H1 (cell line): ENCODE measurements at places on chromosomes 11 and 22. TPM values are rescaled to one million over a fixed set of nuclear protein-coding genes. Genes with fewer than 3 reads are reported as not detected.

- peaks cover 23% of the 10 kb centered on the region for H3K36me3 ChIP-seq
- peak within 1 kb of the TSS; percentile 93 for H3K4me3 ChIP-seq
- DNase-seq: no peak
- no peaks in the 10 kb centered on the region for H3K27me3 ChIP-seq
Observed at GRCh38 chr11:106077609-106078455, at the start of gene AASDHPPT. Gene AASDHPPT (plus strand): TSS chr11:106077662. CDS start chr11:106077711, 49 bp downstream.

GRCh38 chr11:76369406-76369805, 11.5 kb downstream of the THAP12 start:
- H3K4me1 ChIP-seq: no peaks in the 10 kb centered on the region
- H3K27me3 ChIP-seq: no peaks in the 10 kb centered on the region
- H3K27ac ChIP-seq: no peak overlapping the region
- no peak for DNase-seq
- H3K4me3 ChIP-seq: no peak overlapping the region

- H3K36me3 ChIP-seq: no peaks in the 10 kb centered on the region
- H3K4me1 ChIP-seq: peaks cover 20% of the 10 kb centered on the region
- peaks cover 11% of the 10 kb centered on the region; the same call in 1 of the 2 replicates for H3K27me3 ChIP-seq
- H3K27ac ChIP-seq: no peak overlapping the region
- DNase-seq: no peak
Observed at GRCh38 chr22:42336527-42337227, 66.2 kb upstream of the TCF20 start.

GRCh38 chr11:11401960-11402535, 49.0 kb upstream of the CSNK2A3 start:
- DNase-seq: no peak
- H3K36me3 ChIP-seq: no peaks in the 10 kb centered on the region
- no peak overlapping the region for H3K4me3 ChIP-seq
- H3K27ac ChIP-seq: no peak overlapping the region
- H3K4me1 ChIP-seq: peaks cover 5% of the 10 kb centered on the region; the same call in 1 of the 2 replicates

DNA sequence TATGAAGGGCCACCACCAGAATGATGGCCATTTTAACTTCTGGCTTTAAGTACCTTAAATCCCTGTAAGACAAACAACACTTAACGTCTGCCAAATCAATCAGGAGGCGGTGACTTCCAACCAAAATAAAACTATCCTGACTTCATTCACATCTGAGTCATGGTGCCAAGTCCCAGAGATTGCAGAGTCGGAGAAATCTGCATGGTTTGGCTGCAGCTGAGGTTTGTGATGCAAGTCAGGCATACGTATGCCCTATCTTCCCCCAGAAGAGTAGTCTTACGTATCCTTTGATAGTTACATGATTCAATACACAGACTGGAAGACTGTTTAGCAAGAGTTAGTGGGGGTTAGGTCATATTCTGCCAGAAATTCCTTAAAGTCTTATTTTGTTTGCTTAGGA, 1.7 kb upstream of the GAB2 start:
- H3K27me3 ChIP-seq: peaks cover 13% of the 10 kb centered on the region
- H3K4me3 ChIP-seq: no peak overlapping the region
- H3K4me1 ChIP-seq: peaks cover 3% of the 10 kb centered on the region
- no peak overlapping the region for H3K27ac ChIP-seq
- no peak for DNase-seq
- no peaks in the 10 kb centered on the region for H3K36me3 ChIP-seq

Gene CD82
- total RNA-seq: 7.9 and 8.6 TPM in 2 replicates

- H3K4me3 ChIP-seq: no peak overlapping the region
- no peaks in the 10 kb centered on the region for H3K4me1 ChIP-seq
- peaks cover 36% of the 10 kb centered on the region for H3K36me3 ChIP-seq
- H3K27ac ChIP-seq: no peak overlapping the region
- no peak for DNase-seq
Observed at GRCh38 chr11:116871248-116871647, 33.8 kb upstream of the APOA1 start.

Gene MFNG
- 1.7 and 1.8 TPM in 2 replicates for total RNA-seq
